Activated naive CD4-positive, alpha-beta T cell (primary cell): ENCODE measurements at places on chromosomes 2 and 18.

DNA sequence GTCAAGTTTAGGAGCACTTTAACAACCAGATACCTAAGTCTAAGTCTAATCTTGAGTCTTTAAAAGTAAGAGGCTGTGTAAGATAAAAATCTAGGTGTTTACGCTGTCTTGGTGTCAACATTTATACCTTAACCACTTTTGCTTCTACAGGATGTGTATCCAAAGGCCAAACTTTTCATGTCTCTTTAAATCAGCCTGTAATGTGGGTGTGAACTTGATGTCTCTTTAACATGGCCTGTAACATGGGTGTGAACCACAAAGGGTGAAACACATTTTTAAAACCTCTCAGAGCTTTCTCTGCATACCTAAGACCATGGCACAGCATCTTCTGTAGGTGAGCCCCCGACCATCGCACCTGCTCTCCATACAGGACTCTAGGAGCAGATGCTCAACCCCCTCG is 40.4 kb downstream of the SH3YL1 start:
- DNase-seq = no peak

GRCh38 chr2:63763391-63763941 is 78.2 kb upstream of the UGP2 start:
- DNase-seq = no peak

GRCh38 chr2:42914314-42914713 is 121.9 kb upstream of the HAAO start:
- no peak for DNase-seq

GRCh38 chr2:28343184-28343942 is 49.3 kb upstream of the FOSL2 start:
- DNase-seq = no peak

GRCh38 chr2:230129343-230129742 is 60.6 kb upstream of the SLC16A14 start:
- DNase-seq = no peak

GRCh38 chr18:44533071-44533470 is 147.6 kb upstream of the SETBP1 start:
- no peak for DNase-seq

DNA sequence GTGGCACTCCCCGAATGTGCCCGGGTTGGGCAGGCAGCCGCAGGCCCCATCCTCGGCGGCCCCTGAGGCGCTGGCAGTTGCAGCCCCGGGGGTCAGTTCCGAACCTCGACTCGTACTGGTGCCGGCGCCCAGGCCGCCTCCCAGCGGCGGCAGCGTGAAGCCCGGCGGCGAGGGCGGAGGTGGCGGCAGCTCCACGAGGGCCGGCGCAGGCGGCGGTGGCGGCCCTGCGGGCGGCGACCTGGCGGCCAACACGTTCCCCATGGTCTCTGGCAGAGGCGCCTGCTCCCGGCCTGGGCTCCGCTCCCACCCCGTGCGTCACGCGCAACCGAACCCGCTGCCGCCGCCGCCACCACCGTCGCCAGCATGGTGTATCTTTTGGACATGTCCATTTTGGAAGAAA is 196.3 kb downstream of the CCDC74A start:
- DNase-seq = no peak

- DNase-seq = no peak
Measured at GRCh38 chr2:168641636-168642035, 160.8 kb upstream of the NOSTRIN start.

DNA sequence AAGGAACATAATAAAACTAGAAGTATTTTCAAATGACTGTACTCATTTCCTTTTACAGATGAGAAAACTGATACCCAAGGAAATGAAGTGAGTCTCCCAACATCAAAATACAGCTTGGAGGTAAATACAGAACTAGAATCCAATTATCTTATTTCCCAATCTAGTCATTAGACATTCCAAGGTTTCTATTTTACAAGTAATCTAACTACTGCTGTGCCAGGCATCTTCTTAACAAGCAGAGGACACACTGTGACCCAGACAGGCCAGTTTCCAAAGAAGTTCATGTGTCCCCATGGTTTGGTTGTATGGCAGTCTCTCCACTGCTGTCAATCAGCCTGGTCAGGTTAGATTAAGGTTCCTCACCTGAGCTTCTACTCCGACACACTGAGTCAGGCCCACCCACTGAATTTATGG is 143.5 kb downstream of the THADA start:
- DNase-seq = no peak

DNA sequence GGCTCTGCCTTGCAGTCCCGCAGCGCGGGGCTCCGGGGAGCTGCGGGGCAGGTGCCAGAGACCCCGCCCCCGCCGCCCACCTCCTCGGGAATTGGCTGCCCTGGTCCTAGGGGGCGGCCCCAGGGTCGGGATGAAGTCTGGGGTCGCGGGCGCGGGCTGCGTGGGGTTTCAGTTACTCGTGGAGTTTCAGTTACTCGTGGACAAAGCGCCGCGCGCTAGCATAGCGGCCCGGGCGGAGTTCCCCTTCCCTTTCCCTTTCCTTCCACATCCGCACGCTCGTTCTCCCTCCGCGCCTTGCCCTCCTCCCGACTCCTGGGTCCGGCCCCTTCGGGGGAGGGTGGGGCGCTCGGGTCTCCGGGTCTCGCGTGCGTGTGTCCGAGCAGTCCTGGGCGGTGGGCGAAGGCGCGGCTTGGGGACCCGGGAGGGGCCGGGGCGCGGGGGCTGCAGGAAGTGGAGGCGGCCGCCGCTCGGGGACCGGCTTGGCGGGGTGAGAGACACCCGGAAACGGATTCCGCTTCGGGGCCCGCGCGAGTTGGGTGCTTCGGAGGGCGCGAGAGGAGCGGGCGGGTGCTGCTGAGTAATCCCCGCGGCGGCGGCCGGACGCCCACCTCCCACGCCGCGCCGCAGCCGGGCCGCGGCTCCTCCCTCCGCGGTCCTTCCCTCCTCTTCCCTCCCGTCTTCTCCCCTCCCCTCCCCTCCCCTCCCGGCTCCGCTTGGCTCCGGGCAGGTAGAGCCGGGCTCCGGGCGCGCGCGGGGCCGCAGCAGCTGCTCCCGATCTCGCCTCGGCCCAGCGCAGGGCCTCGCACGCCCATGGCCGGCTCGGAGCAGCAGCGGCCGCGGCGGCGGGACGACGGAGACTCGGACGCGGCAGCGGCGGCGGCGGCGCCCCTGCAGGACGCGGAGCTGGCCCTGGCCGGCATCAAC is at the start of gene TTC39C:
Gene TTC39C (plus strand): TSS at position 693 of the 924 bp plus-strand sequence. CDS start 118 bp downstream, at position 811.
- DNase-seq = peak; percentile 71

GRCh38 chr2:157395811-157396210 is 48.1 kb downstream of the CYTIP start:
- no peak for DNase-seq

- no peak for DNase-seq
Measured at GRCh38 chr2:239004274-239005015, 156.6 kb downstream of the TWIST2 start.

GRCh38 chr2:99998651-99999320 is 143.6 kb downstream of the AFF3 start:
- DNase-seq = no peak

DNA sequence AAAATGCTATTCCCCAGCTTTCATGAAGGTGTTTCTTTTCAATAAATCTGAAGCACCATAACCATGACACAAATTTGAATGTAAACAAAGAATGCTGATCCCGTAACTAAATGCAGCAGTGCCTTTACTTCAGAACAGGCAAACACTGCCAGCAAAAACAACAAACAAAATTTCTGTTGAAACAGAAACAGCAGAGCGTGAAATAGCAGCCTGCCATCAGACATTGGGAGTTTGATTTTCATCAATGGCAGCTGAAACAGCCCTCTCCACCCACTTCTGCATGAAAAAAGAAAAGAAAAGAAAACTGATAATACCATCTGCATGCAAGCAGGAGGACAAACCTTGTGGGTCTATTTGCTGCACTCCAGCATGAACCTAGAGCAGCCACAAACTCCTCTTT is 128.3 kb downstream of the CDH2 start:
- no peak for DNase-seq

DNA sequence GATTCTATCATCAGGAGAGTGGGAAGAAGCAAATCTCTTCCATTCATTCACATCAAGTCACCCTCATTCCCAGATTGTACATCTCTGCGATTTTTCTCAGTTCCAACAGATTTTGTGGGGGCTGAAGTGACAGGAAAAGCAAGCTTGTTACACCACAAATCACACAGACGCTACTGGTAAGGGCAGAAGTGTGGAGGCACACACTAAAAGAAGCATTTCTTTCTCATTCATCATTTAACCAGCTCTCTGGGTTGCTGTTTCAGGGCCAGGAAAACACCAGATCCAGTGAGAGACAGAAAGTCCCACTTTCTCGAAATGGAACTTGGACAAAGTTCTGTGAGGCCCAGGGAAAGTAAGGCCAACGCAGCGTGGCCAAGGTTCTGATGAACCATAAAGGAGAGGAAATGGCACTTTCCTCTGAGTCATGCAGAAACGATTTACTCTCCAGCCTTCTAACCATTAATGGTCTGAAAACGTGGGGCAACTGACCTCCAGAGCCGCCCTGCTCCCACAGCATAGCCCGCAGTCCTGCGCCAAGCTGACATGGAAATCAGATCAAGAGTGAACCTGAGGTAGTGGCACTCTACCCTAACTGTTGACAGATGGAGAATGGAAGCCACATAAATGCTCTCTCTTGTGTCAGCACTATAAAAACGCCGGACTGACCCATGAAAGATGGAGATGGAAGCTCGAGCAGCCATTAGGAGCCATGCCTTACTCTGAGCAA is 191.0 kb downstream of the C1D start:
- DNase-seq = no peak

DNA sequence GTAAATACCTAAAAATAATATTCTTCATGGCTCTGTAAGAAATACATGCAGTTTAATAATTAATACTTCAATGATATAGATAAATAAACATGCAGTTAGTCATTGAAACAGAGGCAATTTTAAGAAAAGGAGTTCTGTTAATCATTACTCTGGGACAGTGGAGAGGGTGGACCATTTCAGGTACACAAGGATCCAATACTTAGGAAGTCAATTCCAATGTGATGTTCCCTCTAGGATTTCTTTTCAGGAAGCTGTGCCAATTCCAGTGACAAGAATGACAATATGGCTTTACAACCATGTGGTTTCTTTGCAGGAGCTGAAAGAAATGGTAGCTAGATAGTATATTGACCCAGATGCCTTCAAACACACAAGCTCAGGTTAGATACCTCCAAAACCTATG is 175.8 kb upstream of the NETO1 start:
- no peak for DNase-seq

DNA sequence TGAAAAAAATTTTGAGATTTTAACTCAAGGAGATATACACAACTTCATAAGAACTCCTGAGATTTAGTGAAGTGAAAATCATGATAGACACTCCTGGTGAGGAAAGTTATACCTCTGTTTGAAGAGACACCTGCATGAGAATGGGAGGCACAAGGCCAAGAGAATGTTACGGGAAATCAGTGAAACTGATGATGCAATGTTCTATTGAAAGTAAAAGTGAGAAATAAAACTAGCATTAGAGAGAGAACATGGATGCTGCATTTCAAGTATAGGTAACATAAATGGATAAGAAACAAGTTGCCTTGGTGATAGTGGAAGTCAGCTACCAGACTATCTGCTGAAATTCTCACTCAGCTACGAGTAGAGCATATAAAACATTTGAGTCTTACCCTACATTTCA is 562.1 kb upstream of the FANCL start:
- no peak for DNase-seq

DNA sequence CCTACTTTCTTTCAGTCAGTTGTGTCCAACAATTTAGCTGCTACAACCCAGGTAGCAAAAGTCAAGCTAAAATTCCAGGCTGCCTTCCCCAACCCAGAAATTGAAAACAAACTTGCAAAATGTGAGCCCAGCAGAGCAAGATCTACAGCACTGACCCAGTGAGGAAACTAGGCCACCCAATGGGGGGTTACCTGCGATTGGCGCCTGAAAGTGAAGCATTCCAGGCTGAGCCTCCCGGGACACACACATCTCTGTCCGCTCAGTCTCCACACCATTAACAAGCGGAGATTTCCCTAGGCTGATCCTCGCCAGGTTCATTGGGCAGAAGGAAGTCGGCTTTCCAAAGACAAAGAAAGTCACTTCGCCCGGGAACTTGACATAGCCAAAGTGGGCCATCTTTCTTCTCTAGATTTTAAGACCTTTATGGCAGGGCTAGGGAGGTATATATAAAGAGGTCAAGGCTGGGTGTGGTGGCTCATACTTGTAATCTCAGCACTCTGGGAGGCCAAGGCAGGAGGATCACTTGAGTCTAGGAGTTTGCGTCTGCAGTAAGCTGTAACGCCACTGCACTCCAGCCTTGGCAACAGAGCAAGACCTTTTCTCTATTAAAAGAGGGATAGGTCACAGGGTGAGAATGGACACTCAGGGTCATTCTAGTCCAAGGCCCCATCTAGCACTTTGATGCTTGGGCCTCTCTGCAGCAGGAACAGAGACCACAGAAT is 53.6 kb downstream of the TTC32 start:
- DNase-seq = no peak

- DNase-seq = no peak
Measured at GRCh38 chr2:40606862-40607261, 155.0 kb upstream of the SLC8A1 start.

DNA sequence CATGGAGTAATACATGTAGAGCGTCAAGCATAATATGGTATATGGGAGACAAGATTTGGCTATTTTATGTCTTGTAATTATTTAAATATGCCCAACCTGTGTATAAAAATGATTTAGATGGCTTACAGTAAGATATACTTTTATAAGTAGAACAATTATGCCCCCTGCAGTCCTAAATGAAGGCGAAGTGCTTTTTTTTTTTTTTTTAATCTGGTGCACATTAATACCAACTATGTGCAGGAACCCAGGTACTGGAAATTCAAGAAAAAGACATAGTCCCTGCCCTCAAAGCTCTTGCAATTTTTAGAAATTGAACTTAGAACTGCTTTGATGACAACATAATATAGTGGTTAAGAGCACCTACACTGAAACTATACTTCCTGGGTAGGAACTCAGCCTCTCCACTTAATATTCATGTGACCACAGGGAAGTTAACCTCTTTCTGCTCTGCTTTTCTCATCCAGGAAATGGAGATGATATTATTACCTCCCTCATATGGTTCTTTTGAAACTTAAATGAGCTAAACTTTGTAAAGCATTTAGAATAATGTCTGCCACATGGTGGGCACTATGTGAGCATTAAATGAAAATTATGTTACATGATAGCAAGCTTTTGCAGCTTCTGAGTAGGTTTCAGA is 38.1 kb downstream of the AFTPH start:
- DNase-seq = no peak

- no peak for DNase-seq
Measured at GRCh38 chr2:19677215-19677777, 224.5 kb downstream of the TTC32 start.

- DNase-seq = no peak
Measured at GRCh38 chr2:221370857-221371211, 201.3 kb downstream of the EPHA4 start.

DNA sequence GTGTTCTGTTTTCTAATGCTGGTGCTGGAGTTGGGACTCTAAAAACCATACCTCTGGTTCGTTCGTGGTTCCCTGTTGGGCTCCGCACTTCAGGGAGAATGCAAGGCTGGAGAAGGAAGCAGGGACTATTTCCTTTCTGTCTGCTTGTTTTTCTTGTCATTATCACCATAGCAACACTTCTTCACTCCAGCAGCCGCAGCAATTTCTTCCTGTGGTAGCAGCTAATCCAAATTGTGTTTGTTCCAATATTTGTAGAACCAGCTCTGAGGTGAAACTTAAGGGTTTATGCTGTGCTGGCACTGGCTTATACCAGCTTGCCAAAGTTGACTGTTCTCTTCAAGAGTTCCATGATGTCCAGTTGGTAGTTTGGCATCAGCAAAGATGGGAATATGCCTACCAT is 301.4 kb upstream of the SYT4 start:
- no peak for DNase-seq
